ENCODE measurements at places on chromosomes 4 and X.

DNA sequence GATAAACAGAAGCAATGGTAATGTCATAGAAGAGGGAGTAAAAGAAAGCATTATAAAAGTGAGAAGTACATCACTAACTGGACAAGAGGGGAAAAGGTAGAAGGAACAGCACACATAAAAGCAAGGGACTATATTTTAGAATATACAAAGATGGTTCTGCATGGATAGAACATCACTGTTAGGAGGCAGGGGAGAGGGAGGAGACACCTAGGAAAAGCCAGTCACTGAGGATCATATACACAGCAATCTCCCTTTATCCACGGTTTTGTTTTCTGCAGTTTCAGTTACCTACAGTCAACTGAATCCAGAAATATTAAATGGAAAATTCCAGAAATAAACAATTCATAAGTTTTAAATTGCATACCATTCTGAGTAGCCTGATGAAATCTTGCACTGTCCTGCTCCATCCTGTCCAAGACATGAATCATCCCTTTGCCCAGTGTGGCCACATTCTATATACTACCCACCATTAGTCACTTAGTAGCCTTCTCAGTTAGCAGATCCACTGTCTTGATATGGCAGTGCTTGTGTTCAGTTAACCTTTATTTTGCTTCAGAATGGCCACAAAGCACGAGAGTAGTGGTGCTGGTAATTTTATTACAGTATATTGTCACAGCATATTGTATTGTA is 74.2 kb downstream of the PPA2 start:
- no peak for DNase-seq

DNA sequence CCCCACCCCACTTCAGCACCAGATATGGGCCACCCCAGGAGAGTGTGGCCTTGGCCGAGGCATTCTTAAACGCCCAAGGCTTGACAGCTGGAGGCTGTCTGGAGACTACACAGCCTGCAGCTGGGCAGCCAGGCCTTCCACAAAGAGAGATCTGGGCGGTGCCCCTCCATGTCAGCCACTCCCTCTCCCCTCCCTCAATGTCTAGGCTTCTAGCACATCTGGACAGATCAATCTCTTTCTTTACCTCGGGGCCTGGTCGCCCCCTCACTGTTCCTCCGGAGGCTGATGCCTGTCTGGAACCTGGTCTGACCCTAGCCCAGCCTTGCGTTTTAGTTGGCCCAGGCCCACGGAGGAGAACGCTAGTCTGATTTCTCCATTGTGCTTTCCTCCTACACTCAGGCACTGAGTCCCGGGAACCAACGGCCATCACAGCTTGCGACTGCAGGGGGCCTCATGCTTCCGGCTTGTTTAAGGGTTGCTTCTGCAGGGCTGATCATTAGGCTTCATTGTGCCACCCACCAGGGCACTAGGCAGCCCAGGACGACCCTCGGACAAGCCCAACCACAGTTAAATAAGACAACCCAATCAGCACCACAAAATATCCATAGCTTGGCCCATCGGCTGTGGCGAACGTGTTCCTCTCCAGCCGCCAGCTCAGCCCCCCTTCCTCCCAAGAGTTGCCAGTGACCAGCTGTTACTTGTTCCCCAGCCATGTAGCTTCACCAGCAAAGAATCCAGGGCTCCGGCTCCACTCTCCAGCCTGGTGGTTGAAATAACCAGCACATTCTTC is 200.6 kb downstream of the BCOR start:
- DNase-seq: no peak

DNA sequence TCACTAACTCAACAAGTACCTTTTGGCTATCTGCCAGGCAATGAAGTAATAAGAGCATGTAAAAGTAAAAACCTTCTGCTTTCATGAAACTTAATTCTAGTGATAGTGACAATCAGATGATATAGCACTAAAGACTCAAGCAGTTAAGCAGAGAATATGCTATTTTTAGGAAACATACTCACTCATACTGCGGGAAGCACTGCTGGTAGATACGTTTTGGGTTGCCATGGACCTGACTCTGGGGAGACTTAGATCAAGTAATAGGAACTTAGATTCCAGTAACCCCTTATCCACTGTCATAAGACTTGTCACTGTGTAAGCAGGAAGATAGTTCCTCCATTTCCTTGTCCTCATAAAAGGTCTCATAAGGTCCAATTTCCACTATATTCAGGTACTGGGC is 386.3 kb downstream of the DMD start:
- no peak for DNase-seq

GRCh38 chr4:71816676-71817303 is 32.9 kb upstream of the GC start:
- DNase-seq: no peak

DNA sequence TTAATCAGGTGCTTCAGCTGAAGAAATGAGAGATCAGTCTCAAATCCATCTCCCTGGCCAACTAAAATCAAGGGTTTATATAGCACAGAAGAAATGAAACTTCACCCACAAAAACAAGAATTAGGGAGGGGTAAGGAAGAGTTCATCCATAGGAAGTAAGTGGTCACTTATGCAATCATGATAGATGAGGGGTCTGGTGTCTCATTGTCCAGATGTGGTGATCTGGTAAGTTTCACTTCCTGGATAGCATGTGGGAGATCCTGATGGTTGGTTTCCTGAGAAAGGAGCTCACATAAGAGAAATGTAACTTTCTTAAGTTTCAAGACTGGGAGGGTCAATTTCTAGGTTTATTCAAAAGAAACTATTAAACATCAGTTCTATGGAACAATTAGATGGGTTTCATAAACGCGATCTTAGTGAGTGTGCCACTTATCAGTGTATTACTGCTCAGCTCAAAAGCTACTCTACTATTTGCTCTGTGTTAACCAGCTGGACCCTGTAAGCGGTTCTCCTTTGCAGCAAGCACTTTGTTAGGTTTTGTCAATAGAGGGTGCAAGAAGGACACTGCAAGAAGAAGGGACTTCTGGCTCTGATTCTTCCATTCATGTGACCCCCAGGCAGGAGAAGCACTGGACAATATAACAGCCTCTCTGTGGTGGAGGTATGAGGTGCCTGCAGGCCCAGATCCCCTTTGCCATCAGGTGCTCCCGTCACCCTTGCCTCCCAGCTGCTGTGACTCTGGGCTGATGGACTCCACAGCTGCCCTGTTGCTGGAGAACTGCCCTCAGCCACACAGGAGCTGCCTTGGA is 35.4 kb upstream of the HPSE start:
- DNase-seq: no peak

GRCh38 chr4:94803181-94803580 is 45.4 kb downstream of the BMPR1B start:
- no peak for DNase-seq

- DNase-seq: no peak
These were observed 61.1 kb upstream of the C1QTNF7 start for GRCh38 chr4:15366721-15367120.

GRCh38 chr4:98468709-98469108 is 189.7 kb downstream of the TSPAN5 start:
- DNase-seq: no peak
